ENCODE measurements at places on chromosomes 1 and 21.

DNA sequence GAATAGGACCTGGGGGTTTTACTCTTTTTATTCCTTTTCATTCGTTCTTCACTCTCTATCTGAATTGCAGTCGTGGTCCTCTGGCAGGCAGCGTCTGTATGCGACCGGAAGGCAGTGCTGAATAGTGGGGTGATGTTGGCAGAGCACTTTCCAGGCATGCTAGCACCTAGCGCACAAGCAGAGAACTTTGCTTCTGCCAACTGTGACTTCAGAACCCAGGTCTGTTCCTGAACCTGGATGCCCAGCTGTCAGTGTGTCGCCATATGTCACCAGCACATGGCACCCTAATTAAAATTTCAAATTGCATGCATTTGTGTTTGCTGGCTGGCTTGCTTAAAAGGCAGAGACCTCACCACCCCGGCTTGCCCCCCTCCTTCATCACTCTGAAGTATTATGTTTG, 116.2 kb downstream of the NFIA start:
- no peak for DNase-seq

- DNase-seq: no peak
Measured at GRCh38 chr1:32250893-32251716, at the start of gene LCK. LCK (plus strand) TSS chr1:32251265; CDS start chr1:32274330, 23,065 bp downstream.

- no peak for DNase-seq
Measured at GRCh38 chr1:197314682-197315081, 46.6 kb downstream of the CRB1 start.

DNA sequence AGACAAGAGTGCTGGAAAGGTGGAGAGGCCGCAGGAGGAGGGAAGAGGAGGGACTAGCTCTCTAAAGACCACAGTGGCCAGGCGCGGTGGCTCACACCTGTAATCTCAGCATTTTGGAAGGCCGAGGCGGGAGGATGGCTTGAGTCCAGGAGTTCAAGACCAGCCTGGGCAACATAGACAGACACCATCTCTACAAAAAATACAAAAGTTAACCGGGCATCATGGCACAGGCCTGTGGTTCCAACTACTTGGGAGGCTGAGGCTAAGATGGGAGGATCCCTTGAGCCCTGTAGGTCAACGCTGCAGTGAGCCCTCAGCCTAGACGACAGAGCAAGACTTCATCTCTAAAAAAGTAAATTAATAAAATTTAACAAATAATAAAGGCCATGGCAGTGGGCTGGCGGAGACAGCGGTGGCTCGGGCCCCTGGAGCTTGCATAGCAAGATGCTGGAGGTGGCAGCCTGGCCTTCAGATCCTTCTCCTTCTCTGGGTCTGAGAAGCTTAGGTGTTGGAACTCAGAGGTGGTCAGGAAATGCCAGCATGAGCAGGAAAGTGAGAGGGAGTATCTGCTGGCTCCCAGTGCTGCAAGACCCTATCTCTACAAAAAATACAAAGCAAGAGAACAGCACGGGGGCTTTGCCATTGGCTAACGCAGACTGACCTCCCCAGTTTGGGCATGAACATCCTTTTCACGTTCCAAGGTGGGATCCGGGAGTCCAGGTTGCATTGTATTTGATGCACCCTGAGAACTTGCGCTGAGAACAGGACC, 10.7 kb downstream of the WNT3A start:
- no peak for DNase-seq

- no peak for DNase-seq
Measured at GRCh38 chr1:192489748-192490147, 85.8 kb upstream of the RGS1 start.

GRCh38 chr1:55339681-55340080, 124.5 kb upstream of the USP24 start:
- no peak for DNase-seq

DNA sequence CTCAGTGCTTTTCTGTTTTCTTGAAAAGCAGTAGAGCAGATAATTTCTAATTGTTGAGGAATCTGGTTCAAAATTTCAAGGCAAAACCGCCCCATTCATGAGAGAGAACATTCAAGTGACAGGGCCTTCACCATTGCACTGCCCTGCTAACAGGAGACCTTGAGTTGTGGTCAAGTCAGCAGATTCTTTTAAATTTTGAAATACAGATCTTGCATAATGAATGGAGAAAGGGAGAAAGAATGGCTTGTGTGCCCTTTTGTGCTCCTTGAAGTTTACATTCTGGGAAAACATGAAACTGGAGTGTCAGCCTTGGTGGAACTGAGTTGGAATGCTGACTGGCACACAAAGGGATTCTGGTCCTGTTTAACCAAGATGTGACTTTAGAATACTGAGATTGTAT, 164.5 kb upstream of the UBE2U start:
- DNase-seq: no peak

GRCh38 chr1:55702064-55702463, 486.9 kb upstream of the USP24 start:
- no peak for DNase-seq

DNA sequence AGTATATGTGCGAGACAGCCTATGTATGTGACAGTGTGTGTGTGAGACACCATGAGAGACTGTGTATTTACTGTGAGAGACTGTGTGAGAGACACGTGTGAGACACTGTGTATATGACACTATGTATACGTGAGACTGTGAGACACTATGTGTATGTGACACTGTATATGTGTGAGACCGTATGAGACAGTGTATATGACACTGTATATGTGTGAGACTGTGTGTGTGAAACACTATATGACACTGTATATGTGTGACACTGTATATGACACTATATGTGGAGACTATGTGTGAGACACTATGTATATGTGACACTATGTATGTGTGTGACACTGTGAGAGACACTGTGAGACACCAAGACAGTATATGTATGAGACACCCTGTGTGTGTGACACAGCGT, 52.9 kb upstream of the KDM4A start:
- no peak for DNase-seq

- DNase-seq: no peak
Measured at GRCh38 chr1:3333903-3334302, 120.6 kb upstream of the ARHGEF16 start.

GRCh38 chr1:182707122-182707521, 22.7 kb upstream of the RGS8 start:
- no peak for DNase-seq

- DNase-seq: no peak
Measured at GRCh38 chr1:231701306-231701705, 74.7 kb downstream of the DISC1 start.

DNA sequence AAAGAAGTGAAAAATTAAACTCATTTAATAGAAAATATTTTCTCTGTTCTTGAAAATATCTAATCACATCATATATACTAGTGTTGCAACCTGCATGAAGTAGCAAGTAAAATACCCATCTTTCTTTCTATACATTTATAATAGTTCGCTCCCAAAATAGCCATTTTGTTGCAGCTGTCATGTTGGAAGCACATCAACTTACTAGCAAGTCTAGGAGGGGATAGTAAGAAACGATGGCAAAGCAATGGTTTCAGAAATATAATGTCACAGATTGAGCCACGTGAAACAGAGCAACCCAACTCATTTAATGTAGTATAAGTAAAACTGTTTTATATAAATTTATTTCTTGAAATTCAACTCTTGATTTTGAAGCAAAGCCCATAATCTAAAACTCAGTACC, 521.8 kb downstream of the LRRIQ3 start:
- DNase-seq: no peak

- DNase-seq: no peak
Measured at GRCh38 chr1:52856026-52856425, 13.5 kb downstream of the ZYG11A start.

- DNase-seq: no peak
Measured at GRCh38 chr1:244113532-244114320, 62.6 kb downstream of the ZBTB18 start.

GRCh38 chr1:81142099-81142826, 658.5 kb upstream of the ADGRL2 start:
- no peak for DNase-seq

DNA sequence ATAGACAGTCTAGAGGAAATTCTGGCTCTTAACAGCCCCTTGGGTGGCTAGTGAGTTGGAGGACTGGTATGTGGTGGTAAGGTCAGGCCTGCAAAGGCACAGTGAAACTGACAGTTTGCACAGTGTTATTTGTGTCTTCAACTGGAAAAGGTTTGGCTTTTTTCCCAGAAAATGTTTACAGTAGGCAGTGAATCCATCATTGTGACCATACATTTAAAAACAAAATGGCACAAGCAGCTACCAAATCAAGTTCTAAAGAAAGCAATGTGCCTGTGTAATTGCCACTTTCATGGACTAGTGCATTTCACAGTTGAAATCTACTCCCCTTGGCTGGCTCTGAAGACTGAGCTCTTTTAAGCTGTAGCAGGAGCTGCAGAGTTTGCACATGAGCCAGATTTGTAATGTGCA, 24.8 kb downstream of the ATPAF1 start:
- DNase-seq: no peak

DNA sequence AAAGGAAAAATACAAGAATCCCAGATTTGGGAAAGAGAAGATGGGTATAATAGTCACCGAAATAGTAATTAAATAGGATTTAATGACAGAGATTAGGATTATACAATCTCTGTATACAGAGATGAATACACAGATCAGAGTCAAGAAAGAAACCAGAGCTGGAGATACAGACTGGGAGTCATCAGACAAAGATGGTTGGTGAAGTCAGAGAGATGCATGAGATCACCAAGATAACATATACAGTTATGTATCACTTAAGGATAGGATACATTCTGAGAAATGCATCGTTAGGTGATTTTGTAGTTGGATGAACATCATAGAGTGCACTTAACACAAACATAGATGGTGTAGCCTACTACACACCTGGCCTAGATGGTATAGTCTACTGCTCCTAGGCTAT, 49.8 kb downstream of the VCAM1 start:
- DNase-seq: no peak

GRCh38 chr1:117627546-117628130, 21.8 kb downstream of the TENT5C start:
- no peak for DNase-seq

- no peak for DNase-seq
Measured at GRCh38 chr21:17472592-17473271, 40.1 kb upstream of the CXADR start.

- no peak for DNase-seq
Measured at GRCh38 chr1:113390871-113391648, 745 bp downstream of the MAGI3 start.

GRCh38 chr1:113663165-113663951, 95.9 kb downstream of the PHTF1 start:
- DNase-seq: no peak

DNA sequence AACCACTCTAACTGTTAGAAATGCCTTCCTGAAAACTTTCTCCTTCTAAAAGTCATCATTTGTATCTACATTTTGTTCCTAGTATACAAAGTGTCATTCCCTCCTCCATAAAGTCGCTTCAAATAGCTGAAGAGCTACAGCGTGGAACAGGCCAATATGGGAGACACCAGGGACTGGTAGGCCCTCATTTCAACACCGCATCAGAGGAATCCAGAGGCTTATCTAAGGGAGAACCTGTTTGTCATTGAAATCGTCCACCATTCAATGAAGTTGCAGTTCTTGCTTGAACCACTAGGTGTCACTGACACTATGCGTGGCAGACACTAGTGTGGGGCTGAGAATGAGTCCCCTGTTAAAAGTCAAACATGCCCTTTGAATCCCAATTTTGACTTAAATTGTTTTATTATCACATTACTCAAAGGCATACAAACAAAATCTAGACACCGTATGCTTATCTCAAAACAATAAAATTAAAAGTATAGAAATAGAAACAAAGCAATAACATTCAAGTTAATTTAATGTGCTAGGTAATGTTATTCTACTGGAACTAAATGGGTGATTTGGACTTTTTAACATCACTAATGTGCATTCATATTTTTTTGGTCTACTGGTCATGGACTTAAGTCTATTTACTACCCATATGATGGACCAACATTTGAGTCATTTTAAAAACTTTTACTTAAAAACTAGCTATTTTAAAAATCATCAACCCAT, 182.3 kb downstream of the FCRL5 start:
- DNase-seq: no peak

- no peak for DNase-seq
Measured at GRCh38 chr1:17359031-17359430, 13.0 kb upstream of the PADI6 start.

GRCh38 chr21:43211760-43212115, 42.9 kb downstream of the CRYAA start:
- no peak for DNase-seq

DNA sequence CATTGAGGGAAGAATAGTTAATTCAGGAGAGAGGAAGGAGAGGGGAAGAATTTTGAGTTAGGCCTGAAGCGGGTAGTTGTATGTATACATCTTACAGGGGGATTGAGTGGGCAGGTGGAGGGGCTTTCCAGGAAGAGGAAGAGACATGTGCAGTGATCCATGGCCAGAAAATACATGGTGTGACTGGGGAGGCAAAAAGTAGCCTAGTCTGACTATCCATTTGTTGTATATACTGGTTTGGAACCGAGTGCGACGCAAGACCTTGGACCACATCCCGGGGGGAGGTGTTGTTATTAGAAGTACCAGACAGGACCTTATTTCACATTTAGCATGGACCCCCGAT, 158.3 kb downstream of the SDCCAG8 start:
- no peak for DNase-seq

GRCh38 chr1:240909701-240910457, 297.9 kb upstream of the GREM2 start:
- DNase-seq: no peak

GRCh38 chr1:19208710-19209438, 1.2 kb downstream of the UBR4 start:
- no peak for DNase-seq

GRCh38 chr1:209755256-209755655, 597 bp upstream of the TRAF3IP3 start:
- DNase-seq: no peak

- DNase-seq: no peak
Measured at GRCh38 chr1:229124520-229125124, 146.3 kb upstream of the RAB4A start.

DNA sequence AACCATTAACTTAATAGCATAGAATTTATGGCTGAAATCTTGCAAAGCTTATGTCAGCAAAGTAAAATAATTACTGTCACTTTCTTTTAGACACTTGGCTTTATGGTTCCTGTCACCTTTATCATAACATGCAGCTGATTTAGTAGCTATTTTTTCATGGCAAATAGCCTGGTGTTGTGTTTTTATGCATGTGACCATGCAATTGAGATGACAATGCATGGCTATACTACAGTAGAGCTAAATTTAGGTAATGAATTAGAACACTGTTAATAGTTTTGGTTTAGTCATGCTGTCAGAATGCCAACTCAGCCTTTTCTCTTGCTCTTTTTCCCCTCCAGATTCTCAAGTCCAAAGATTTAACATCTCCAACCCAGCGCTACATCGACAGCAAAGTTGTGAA, 88.6 kb downstream of the TGFB2 start:
- DNase-seq: no peak

- no peak for DNase-seq
Measured at GRCh38 chr21:37264808-37265207, 2.3 kb downstream of the VPS26C start.
